H9 (cell line): ENCODE measurements at places on chromosomes 5 and 9. TPM values are rescaled to one million over a fixed set of nuclear protein-coding genes. Genes with fewer than 3 reads are reported as not detected.

CXCL14 gene
- 1.1 TPM in 2 replicates for total RNA-seq

IL3 gene
- total RNA-seq = not detected in 2 replicates

LEAP2 gene
- 1.0 and 1.4 TPM in 2 replicates for total RNA-seq

SV2C gene
- 0.02 and 0.09 TPM in 2 replicates for total RNA-seq

PCDHGA2 gene
- total RNA-seq = 0.90 and 1.1 TPM in 2 replicates

PCDHB16 gene
- total RNA-seq = 6.5 and 8.0 TPM in 2 replicates

DNA sequence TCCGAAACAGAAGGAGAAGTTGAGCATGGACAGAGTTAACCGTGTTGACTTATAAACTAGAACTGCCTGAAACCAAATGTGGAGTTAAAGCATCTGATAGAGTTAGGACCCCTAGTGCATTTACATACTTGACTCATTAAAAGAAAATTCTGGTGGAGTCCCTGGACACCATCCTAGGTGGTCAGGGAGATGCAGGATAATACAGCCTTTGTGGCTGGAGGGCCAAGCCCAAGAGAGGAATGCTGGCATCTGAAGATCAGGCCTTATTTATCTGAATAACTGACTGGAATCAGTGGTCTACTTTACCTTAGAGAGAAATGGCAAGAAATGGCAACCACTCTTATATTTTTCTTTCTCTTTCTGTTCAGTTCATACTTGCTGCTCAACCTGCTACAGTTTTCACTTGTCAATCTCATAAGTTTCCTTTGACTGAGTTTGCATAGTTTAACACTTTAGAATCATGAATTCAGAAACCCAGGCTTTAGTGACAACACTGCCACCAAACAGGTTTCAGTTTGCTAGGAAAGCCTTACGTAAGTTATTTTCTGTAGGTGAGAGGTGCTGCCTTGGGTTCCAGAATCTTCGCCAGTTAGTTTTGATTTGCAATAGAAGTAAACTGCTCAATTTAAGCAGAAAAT, 10.2 kb downstream of the CMYA5 start:
- no peak for DNase-seq

GRCh38 chr5:4514067-4514648, 626.0 kb upstream of the ADAMTS16 start:
- DNase-seq = no peak

DNA sequence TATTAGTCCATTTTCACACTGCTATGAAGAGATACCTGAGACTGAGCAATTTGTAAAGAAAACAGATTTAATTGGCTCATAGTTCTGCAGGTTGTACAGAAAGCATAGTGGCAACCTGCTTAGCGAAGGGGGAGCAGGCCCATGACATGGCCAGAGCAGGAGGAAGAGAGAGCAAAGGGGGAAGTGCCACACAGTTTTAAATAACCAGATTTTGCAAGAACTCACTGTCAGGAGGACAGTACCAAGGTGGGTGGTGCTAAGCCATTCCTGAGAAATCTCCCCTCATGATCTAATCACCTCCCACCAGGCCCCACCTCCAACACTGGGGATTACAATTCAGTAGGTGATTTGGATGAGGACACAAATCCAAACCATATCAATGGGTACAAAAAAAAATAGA, 16.8 kb upstream of the PCSK5 start:
- DNase-seq = no peak

DNA sequence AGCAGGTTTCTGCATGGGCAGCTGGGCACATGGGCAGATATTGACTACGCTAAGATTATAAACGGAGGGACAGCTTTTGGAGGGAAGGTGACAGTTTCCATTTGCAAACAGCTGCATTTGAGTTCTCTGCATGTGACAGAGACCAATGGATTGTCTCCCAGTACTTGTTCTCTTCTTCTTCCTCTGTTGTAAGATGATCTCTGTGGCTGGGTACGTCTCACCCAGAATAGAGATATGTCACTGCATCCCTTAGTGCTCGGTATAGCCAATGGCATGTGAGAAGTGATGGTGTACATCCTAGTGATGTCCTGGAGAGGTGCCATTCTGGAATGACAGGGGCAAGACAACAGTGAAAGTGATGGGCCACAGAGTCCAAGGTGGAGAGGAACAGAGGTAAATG, 171.3 kb downstream of the CFAP90 start:
- no peak for DNase-seq

DNA sequence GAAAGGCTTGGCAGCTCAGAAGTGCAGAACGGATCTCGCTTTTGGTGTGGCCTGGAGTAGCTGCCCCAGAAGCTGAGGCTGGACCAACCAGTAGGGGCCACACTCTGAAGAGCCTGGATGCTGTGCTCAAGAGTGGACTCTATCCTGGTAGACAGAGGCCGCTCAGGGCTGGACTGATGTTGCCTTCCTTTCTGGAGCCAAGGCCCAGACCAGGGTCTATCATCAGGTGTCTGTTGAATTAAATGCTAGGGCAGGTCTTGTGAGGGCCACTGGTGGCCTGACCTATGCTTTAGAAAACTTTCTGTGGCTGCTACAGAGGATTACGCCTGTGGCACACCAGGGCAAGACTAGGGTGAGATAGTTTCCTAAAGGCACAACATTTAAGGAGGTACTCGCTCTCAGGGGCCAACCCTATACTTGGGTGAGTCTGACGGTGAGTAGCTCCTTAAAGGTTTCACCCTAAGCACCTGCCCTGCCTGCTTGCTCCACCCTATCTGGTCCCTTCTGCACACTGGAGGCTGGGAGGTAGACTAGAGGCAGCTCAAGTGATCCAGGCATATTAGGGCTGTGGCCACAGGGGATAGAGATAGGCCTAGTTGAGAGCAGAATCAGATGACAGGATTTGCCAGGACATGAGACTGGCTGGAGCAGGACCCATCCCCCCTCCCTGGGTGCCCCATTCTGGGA, 9.8 kb upstream of the IRF1 start:
- no peak for DNase-seq

DNA sequence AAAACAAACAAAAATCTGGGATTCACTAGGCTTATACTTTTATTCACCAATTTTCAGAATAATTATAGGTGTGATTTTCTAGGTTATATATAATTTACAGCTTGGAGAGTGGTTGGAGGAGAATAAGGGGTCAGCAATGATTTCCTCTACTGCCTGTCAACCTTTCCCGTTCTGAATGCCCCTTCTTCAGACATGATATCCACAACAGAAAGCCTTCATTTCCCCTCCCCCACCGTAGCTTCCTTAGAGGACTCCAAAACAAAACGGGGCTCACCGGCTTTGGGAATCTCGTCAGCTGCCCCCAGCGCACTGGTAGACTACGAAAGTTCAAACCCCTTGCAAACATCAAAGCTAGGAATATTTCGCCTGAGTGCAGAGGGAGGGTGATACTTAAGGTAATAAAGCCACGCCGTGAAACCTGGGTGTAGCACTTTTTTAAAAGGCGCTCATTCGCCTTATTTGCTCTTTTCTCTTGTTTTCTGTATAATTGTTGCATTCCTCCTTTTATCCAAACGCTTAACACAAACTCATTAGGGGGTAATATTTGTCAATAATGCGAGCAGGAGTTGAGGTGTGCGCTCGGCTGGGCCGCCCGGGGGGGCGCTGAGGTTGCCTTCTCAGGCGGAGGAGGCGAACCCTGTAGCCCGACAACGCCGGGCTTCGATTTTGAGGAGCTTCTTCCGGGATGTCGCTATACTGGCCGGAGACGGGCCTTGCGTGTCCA, 2.4 kb downstream of the OTP start:
- no peak for DNase-seq

DNA sequence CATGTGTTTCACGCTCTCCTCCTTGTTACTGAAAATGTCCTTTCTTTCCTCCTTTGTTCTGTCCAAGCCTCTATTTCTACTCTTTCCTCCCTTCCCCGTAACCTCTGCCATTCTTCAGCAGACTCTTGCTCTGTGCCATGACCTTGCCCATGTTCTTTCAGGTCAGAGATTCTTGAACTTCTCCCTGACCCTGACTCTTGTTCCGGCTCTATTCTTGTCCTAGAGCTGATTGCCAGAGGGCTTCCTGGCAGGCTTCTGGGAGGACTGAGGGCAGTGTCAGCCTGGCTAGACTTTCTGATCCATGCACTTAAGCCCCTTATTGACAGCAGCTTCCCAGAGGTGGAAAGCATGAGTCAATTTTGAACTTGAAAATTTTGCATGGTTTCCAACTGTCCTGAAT, 174.2 kb downstream of the TMEM161B start:
- no peak for DNase-seq

DNA sequence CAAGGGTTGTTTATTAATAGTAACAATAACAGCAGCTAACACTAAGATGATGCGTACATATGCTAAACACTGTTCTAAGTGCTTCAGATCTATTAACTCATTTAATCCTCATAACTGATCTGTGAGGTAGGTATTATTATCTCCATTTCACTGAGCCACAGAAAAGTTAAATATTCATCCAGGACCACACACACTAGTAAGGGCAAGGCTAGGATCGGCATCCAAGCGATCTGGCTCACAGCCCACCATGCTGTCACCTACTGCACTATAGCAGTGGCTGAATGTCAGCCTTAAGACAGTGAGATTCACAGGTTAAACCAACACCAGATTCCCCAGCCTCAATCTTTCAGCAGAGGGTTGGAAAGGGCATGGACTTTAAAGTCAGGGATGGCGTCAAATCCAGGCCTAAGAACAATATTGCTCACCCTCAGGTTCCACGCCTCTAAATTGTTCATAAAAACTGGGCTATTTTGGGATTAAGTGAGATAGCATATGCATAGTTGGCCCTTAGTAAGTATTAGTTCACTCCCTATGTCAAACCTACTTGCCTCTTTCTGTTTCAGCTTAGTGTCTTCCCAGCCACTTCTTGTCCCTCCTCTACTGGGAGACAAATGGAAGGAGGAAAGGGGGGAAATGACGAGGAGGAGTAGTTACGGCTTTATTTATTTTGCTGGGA, 150.8 kb downstream of the MAPKAP1 start:
- DNase-seq = no peak

GRCh38 chr9:88312045-88312444, 76.2 kb upstream of the SPIN1 start:
- no peak for DNase-seq

GRCh38 chr5:125409234-125409860, 662.9 kb upstream of the ZNF608 start:
- no peak for DNase-seq

- no peak for DNase-seq
These were observed 50.4 kb downstream of the MAST4 start for GRCh38 chr5:66646570-66646969.

- DNase-seq = no peak
These were observed 14.8 kb downstream of the GADD45G start for GRCh38 chr9:89619424-89620138.
